ENCODE measurements at places on chromosomes 7 and 10.

- no peak for DNase-seq
Observed at GRCh38 chr7:116571552-116571951, 46.7 kb downstream of the CAV1 start.

DNA sequence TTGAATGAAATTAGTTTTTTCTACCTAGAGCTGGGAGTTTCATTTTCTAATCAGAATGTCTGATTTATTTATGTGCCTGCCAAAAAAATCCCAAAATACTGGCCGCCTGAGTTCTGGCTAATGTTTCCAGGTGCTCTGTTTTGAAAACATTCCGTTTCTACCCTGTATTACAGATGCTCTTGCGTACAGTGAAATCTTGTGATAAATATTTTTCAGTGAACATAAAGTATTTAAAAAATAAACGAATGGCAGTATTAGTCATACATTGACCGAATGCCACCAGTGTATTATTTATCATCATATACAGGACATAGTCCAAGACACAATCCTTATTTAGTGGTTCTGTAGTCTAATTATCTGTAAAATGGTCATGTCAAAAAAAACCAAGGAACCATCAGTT lies 102.8 kb downstream of the KAT6B start:
- DNase-seq: no peak

DNA sequence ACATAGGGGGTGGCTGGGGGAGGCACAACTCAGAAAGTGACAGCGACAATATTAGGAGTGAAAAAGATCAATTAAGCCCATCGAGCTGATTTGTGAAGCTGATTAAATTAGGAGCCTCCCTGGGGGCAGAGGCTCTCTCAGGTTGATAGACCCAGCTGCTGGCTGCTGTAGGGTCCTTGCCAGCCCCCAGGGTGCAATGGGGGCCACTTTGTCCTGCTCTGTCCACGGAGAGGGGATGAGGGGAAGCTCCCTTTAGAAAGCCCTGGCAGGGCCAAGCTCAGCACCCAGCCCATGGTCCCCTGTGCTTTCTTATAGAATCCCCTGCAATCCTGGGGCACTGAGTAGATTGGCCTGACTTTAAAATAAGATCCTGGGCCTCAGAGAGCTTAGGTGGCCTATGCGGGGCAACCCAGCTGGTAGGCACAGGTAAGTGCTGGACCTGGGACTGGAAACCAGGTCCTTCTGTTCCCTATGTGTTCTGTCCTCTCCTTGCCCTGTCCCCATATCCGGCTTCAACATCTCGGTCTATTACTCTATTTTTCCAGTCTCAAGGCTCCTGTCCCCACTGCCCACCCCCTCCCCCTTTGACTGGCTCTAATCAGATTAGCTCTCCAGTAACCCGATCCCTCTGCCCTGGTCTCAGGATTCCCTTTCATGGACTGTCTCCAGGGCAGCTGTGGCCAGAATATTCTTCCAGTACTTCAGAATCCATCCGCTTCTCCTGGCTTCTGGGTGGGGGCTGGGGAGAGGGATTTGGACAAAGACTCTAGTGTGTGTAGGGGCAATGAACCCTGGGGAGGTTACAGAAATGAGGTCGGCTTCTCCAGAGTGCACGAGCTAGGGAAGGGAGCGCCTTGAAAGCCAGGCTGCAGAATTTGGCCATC lies 259.6 kb downstream of the RPS24 start:
- no peak for DNase-seq

DNA sequence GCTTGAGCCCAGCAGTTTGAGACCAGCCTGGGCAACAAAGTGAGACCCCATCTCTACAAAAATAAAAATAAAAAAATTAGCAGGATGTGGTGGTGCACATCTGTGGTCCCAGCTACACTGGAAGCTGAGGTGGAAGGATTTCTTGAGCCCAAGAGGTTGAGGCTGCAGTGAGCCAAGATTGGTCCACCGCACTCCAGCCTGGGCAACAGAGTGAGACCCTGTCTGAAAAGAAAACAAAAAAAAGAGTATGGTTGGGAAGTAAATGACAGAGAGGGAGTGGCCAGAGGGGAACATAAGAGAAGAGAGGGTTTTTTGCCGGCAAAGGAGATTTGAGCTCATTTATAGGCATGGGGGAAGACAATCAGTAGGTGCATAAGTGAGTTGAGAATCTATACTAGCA lies 19.7 kb downstream of the PLXDC2 start:
- no peak for DNase-seq

DNA sequence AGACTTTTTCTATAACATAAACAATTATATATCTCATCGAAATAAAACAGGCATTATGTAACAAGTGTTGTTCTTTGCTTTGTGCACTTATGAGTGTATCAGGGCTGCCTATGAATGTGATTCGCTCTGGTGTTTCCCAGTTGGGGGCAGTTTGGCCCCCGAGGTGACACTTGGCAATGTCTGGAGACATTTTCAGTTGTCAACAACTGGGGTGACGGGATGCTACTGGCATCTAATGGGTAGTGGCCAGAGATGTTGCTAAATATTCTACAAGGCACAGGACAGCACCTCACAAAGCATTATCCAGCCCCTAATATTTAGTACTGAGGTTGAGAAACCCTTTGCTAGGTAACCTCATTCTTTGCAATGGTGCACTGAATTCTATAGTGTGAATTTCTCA lies 83.3 kb downstream of the PLCE1 start:
- no peak for DNase-seq

DNA sequence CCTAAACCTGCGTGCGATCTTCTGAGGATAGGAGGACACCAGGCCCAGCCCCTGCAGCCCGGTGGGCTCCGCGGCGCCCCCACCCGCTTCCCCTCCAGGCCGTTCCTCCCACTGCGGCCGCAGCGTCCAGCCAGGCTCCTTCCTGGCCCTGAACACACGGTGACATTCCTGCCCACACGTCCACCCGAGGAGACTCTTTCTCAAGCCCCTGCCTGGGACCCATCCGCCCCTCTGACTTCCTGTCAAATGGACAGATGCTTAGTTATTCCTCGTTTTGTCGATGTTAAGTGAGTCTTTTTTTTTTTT lies 32.4 kb upstream of the RNF32 start:
- no peak for DNase-seq

DNA sequence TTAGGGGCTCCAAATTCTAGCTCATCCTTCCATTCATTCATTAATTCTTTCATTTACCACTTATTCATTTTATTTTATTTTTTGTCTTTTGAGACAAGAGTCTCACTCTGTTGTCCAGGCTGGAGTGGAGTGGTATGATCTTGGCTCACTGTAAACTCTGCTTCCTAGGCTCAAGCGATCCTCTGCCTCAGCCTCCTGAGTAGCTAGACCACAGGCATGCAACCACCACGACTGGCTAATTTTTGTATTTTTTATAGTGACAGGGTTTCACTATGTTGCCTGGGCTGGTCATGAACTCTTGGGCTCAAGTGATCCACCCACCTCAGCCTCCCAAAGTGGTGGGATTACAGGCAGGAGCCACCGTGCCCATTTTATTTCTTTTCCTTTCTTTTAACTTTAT lies 31.6 kb downstream of the FGF8 start:
- DNase-seq: no peak

DNA sequence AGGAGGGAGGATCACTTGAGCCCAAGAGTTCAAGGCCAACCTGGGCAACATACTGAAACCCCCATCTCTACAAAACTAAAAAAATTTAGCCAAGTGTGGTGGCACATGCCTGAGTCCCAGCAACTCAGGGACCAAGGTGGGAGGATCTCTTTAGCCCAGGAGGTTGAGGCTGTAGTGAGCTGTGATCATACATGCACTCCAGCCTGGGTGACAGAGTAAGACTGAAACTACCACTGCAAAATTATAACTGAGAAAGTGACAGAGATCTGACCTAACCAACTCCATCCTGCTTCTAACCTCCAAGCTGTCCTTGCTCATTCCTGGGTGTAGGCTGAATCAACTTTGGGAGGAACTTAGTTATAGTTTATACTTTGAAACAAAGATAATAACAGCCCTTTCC lies 59.4 kb downstream of the HTR7 start:
- DNase-seq: no peak

GRCh38 chr7:159004411-159004810 lies 140.3 kb downstream of the VIPR2 start:
- no peak for DNase-seq

DNA sequence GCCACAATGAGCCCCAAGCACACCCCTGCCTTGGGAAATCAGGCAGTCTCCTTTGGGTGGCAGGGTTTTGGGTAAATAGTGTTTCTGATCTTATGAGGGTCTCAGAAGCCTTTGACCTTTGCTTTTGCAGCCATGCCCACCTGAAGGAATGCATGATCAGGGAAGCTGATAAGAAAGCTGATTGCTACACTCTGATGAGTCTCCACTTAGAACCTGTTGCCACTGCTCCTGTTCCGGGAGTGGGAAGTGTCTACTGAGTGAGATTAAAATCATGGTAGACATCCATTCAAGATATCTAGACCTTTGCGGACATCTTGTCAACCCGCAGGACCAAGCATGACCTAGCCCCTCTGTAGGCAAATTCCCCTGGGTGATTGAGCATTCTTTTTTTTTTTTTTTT lies 282.6 kb downstream of the SKIDA1 start:
- no peak for DNase-seq

DNA sequence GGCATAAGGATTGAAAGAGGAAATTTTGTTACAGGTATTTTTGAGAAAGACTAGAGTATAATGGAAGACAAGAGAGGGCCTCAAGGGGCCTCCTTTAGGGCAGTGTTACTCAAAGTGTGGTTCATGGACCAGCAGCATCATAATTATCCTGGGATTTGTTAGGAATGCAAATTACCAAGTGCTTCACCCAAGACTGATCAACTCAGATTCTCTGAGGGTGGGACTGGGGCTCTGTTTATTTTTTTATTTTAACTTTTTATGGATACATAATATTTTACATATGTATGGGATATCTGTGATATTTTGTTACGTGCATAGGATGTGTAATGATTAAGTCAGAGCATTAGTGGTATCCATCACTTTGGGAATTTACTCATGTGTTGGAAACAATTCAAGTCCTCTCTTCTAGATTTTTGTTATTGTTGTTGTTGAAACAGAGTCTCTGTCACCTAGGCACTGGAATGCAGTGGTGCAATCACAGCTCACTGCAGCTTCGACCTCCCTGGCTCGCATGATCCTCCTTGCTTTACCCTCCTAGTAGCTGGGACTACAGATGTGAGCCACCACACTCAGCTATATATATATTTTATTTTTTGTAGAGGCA lies 2.2 kb upstream of the KCTD7 start:
- peak; percentile 16 for DNase-seq

GRCh38 chr7:23332910-23333612 lies 33.9 kb downstream of the MALSU1 start:
- peak; percentile 31 for DNase-seq

GRCh38 chr7:85586091-85586490 lies 399.2 kb upstream of the SEMA3D start:
- DNase-seq: no peak

DNA sequence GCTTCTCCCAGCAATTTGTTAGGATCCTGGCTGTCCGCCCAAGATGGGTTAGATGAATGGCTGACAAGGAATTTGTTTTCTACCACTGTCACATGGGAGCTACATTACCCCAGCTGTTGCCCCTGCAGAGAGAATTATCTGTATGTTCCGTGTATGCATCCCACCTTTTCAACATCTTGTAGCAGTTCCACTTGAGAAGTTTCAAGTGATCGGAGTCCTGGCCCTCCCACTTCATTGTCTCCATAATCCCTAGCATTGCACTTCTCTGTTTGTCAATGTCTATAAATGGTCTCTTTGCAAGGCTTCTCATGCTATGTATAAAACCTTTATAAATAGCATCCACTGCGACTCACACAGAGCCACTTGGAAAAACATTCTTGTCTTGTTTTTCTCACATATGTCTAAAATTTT lies 972.5 kb downstream of the CNTNAP2 start:
- no peak for DNase-seq

- no peak for DNase-seq
Observed at GRCh38 chr10:73414230-73414945, 530 bp upstream of the ANXA7 start.

DNA sequence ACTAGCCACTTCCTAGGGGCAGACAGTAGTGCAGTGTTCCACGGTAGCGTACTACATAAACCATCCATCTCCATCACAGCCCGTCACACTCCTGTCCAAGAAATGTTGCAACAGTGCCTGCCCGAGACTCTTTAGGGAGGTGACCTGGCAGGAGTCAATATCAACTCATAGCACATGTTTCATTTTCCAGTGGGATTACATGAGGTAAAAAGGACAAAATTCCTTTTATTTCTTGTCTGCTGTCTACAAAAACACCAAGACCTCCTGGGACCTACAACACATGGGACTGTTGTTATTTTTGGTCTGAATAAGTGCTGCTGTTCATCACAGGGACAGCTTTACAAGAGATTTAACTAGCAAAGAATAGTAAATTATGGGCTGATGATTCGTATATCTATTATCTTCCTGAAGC lies 99.9 kb downstream of the MPP7 start:
- peak; percentile 84 for DNase-seq

DNA sequence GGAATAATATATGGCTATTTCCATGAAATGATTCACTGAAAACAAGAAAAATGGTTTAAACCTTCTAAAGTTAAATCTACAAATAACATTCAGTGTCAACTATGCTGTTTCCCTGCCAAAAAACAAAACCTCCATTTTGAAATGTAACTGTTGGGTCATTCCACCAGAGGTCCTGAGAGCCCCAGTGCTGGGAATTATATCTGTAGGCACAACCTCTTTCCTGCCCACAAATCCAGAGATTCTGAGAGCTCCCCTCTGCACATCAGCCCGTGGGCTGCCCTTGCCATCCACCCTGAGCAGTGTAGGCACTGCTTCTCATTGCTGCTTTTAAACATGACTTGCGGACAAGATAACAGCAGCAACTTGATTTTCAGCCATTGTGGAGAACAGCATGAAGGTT lies 198.6 kb downstream of the TMEM178B start:
- no peak for DNase-seq

DNA sequence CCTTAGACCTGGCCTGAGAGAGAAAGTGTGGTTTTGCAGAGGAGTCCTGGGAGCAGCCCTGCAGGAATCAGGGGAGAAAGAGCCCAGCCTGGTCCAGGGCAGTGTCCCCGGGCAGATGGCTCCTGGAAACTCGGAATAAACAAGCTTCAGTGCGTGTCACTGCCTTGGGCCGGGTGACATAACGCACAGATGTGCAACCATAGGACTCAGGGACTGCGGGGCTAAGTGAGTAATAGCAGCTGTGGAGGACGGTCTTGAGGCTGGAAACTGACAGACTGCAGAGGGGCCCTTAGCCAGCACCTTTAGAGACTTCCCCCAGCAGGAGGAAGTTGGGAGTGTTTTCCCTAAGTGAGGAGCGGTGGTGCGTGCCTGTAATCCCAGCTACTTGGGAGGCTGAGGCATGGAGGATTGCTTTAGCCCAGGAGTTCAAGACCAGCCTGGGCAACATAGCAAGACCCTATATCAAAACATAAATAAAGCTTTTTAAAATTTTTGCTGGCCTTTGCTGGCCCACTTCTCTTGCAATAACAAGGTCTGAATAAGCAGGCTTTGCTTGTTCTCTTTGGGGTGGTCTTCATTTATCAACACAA lies 5.3 kb upstream of the CLIP2 start:
- DNase-seq: no peak

- no peak for DNase-seq
Observed at GRCh38 chr10:123331438-123331837, 177.2 kb downstream of the BUB3 start.

DNA sequence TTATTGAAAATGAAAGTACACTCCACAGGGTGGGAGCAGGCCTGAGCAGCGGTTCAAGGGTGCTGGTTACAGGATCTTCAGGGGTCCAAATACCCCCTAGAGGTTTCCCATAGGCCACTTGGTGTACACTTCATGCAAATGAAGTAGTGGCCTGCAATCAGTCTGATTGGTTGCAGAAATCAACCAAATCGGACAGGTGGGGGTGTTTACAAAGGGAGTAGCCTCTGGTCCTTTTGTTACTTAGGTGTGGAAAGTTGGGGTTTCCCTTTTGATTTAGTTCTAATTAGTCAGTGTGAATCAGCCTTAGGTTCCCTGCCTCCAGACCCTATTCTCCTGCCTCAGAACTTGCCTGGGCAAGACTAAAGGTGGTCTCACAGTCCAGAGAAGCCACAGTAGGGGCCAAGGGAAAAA lies 49.6 kb downstream of the SYPL1 start:
- DNase-seq: no peak

Data from AG09309 (cell line).